ENCODE measurements at places on chromosomes 7 and 10.
A peak's percentile ranks its signal among the peaks of the same experiment; 100 is the strongest.

DNA sequence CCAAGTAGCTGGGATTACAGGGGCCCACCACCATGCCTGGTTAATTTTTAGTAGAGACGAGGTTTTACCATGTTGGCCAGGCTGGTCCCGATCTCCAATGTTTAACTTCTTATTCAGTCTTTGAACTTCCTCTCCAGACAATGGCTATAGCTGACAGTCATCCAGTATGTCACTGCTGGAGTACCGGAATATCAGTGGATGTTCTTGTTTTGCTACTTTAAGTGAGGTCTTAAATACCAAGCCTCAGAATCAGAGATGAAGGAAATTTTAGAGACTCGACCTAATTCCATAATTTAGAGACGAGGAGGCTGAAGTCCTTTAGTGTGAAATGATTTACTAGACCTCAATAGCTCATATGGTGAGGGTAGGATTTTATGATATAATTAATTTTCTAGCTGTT is 294.8 kb upstream of the KLF6 start:
- no peak for DNase-seq

DNA sequence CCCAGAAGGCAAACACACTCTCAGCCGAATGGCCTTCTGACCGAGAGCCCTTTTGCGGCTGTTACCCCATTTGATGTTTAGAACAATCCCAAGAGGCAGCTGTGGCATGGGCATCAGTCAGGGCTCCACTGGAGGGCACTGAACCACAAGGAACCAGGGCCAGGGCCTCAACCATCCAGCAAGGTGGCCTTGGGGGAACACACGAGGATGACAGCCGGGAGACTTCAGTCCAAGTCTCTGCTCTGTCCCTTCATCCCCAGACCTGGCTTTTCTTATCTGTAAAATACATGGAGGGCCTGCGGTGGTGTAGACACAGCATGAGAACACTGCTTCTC is 63.6 kb upstream of the INSIG1 start:
- DNase-seq: no peak

- no peak for DNase-seq
Observed at GRCh38 chr10:3010334-3010733, 57.0 kb upstream of the PFKP start.

DNA sequence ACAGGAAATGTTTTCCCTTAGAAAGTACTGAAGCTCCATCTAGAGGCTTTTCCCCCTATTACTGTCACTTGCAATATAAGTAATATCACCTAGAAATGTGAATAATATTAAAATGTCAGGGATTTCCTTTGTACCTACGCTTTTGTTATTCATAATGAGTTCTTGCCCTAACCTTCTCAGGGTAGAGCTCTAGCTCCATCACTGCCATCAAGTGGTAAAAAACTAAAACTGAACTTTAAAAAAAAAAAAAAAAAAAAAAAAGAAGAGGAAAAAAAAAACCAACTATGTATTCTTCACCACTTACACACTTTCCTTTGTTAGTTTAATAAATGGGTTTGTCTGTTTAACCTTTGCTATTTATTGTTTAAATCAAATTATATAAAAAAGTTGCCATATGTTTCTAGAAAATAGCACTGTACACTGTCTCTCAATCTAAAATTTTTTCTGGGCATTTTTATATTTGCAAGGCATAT is 49.9 kb downstream of the DNAJC1 start:
- DNase-seq: no peak

DNA sequence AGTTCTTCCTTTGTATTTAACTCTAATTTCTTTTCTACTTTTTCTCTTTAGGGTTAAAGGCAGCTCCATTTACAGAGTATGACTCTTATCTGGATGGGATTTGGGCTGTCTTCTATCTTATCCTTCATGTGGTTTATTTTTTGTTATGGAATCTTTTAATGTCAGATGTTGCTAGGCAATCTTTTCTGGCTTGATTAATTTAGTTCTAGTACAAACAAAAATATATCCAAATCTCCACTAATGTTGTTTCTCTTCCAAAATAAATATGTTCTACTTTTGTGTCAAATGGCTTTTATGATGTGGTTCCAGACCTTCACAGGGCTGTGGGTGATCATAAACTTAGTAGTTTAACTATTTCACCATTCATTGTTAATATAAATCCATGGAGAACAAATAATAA is 246.9 kb downstream of the AHR start:
- DNase-seq: no peak

DNA sequence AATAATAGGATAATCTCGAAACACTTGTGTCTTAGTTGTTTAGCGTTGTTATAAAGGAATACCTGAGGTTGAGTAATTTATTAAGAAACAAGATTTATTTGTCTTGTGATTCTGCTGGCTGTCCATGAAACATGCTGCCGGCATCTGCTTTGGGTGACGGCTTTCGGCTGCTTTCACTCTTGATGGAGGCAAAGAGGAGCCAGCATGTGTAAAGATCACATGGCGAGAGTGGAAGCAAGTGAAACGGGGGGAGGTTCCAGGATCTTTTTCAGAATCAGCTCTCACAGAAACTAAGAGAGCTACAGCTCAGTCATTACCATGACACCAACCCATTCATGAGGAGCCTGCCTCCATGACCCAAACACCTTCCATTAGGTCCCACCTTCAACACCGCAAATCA is 402.8 kb downstream of the CDC14C start:
- no peak for DNase-seq

DNA sequence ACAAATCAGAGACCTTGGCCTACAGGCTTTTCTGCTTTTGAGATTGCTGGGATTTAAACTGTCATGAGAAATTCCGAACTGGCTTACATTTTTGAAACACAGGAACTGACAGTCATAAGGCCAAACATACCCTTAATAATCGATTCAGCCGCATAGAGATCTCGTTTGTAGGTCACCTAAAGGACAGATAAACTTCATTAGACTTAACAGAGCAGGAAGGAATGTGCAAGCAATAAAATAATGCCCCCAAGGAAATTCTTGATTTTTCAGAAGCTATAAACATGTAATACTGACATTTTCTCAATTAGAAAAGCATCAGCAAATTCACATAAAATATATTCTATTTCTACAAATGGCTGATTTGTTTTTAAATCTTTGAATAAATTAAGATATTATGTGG is 120.0 kb downstream of the CRPPA start:
- DNase-seq: no peak

- no peak for DNase-seq
Observed at GRCh38 chr7:94417901-94418300, 23.2 kb downstream of the COL1A2 start.

GRCh38 chr10:61487506-61487905 is 34.3 kb upstream of the TMEM26 start:
- no peak for DNase-seq

- no peak for DNase-seq
Observed at GRCh38 chr10:86642021-86642420, 12.3 kb upstream of the OPN4 start.

- DNase-seq: no peak
Observed at GRCh38 chr10:1687623-1688150, 49.6 kb downstream of the ADARB2 start.

GRCh38 chr7:27399791-27400567 is 157.4 kb downstream of the EVX1 start:
- DNase-seq: no peak

GRCh38 chr10:78852466-78853240 is 216.1 kb upstream of the ZMIZ1 start:
- DNase-seq: peak; percentile 15

DNA sequence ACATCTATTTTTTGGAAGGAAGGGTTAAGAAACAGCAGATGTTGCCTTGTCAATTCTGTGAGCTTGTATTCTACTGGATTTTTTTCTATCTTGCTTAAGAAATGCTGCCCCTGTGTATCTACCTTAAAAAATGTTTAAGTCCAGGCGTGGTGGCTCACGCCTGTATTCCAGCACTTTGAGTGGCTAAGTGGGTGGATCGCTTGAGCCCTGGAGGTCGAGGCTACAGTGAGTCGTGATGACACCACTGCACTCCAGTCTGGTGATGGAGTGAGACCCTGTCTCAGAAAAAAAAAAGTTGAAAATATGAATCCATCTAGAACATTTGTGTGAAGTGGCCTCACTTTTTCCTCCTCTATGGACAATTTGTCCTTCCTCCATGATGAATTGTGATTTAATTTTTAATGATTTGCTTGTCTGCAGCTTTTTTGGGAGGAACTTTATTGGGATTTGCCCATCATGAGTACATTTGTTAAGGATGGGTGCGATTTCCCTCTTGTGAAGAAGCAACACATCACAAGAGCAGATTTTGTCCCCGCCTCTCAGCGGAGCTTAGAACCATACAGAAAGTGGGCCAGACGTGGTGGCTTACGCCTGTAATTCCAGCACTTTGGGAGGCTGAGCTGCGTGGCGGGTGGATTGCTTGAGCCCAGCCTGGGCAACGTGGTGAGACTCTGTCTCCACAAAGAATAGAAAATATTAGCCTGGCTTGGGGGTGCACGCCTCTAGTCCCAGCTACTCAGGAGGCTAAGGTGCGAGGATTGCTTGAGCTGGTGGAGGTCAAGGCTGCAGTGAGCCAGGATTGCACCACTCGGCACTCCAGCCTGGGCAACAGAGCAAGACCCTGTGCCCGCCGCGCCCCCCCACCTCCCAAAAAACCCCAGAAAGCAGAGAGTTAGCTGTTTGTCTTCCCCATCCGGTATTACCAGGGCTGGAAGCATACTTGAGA is 57.7 kb downstream of the DNAJB6 start:
- DNase-seq: no peak

DNA sequence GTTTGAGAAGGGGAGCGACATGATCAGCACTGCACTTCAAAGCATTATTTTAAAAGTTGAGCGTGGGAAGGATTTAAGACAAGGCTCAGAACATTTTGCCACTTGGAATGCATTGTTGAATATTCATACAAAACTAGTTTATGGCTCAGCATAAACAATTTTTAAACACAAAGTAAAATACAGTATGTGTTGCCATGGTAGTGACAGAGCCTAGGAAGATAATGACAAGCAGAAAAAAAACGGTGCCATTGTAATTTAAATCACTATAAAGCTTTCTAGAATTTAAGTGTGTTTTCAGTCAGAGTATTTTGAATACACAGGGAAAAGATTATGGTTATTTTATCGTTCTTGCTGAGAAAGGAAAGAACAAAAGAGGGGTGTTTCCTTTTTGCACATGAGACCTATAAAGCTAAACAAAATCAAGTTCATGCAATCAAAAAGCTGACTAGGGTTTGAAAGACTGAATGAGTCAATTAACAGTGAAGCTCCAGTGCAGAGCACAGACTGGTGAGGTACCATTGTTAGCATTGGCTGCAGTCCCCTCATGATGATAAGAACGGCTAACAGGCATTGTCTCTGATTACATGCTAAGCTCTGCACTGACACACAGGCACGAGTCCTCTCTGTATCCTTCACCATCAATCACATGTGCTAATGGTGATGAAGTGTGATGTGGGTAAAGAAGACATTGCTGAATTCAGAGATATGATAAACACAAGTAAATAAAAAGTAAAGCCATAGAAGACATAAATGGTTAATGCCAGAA is 181.9 kb upstream of the VSTM2A start:
- DNase-seq: no peak

GRCh38 chr7:122268101-122268500 is 36.4 kb downstream of the FEZF1 start:
- DNase-seq: no peak

DNA sequence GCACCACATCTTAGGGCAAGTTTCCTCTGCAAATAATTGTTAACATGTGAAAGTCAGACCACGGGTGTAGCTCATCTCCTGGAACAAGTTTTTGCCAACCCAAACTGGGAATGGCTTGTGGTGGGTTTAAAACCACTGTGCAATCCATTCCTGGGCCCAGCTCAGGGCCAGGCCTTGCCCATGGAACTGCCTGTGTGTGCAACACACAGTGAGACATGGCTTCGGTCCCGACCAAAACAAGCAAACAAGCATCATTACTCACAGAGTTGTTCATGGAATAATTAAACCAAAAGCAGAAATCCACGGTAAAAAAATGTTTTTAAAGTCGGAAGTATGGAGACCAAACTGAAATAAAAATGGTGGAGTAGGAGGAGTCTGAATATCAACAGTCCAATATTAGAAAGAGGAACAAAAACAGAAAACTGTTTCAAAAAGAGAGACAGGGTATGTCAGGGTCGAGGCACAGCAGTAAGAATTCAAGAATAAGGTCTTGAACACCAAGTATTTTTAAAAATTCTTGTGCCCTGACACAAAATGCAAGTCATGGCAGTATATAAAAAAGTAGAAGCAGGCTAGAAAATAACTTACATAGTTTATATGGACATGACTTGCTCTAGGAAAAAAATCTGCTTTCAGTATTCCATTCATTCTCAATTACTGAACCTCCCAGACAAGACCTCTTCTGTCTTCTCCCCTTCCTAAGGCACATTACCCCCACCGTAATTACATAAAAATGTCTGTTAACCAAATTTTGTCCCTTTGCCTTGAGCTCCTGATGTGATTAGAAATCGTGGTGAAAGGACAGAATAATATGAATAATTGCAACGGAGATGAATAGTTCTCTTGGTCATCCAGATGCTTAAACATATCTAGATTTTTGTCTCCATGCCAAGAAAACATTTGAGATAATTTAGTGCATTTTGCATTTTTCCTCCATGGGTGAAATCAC is 88.4 kb downstream of the FAS start:
- no peak for DNase-seq

DNA sequence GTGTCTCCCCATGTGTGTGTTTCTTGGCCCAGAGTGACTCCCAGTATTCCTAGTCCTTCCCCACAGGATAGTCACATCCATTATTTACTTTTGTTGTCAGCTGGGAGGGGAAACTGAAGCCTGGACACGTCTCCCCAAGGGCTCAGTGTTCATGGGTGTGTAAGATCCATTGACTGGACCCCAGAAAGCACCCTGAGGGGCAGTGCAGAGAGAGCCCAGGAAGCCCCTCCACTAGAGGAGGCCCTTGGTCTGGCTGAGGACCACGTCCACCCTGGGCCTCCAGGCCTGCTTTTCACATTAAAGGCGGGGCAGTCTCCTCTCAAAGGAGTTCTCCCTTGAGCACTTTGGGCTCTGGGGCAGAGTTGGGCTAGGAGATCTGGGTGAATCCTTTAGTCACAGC is 21.3 kb downstream of the ZNF783 start:
- no peak for DNase-seq

- no peak for DNase-seq
Observed at GRCh38 chr10:73039635-73040034, 57.0 kb downstream of the P4HA1 start.

DNA sequence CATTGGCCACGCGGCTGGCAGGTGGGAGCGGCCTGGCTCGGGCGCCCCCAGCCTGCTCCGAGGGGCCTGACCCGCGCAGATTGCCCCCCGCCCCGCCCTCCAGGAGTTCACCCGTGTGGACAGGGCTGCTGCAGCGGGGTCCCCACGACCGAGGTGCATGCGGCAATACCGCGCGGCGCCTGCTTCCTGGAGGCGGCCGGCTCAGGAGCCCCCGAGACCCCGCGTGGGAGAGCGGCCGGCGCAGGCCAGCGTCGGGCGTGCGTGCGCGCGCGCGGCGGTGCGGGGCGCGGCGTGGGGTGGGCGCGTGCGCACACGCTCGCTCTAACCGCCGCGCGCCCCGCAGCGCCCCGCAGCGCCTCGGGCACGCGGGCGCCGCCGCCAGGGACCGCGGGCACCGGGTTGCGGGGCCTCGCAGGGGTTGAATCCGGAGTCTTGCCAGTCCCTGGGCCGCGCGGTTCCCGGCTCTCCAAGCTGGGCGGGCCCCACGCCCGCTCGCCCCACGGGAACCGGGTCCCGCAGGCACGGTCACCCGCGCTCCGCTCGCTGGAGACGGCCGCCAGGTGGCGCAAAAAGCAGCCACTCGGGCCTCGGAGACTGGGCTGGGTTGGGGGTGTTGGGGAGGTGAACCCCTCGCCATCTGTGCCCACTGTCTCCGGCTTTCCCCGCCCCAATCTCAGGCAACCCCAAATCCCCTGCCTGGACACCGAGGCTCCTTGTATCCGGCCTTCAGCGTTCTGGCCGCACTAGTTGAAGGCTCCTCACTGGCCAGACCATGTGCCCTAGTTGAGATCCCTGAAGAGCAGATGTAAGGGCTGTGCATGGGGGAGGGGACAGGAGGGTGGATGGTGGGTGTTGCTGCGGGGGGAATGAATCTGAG is 1.3 kb upstream of the ACHE start:
- no peak for DNase-seq

Measured in iPS DF 19.7 (cell line).